ENCODE measurements at places on chromosomes 5 and 9.

- DNase-seq = no peak
These were observed 20.6 kb upstream of the CMBL start for GRCh38 chr5:10328323-10328722.

DNA sequence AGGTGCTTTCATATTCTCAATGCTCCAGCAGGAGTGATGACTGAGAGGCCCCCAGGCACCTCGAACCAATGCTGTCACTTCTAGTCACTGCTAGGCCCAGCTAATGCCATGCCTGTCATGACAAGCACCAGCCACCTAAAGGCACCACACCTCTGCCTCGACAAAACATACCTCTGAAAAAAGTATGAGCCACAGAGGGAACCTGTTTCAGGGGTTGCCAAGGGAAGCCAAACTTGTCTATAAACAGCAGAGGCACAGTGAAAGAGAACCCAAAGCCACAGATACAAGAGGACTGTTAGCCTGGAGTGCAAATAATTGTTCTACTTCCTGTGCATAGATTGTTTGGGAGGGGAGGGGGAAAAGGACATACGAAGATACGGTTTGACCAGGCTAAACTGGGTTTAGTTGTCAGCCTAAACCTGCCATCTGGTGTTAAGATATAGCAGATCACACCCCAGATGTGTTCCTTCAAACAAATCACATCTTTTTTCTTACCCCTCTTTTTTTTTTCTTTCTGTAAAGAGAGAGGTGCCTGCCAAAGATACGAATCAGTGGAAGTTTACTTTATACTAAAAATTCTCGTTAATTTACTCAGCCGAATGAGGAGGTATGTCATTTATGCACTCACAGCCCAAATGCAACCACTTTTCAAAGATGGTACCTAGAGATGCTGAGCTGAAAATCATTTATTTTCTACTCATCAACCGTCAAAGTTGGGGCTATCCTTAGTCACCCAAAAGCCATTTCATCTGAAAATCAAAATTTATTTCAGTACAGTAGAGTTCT lies 45.7 kb downstream of the BNC2 start:
- DNase-seq = no peak

- no peak for DNase-seq
These were observed 60.2 kb downstream of the NEURL1B start for GRCh38 chr5:172701291-172701656.

DNA sequence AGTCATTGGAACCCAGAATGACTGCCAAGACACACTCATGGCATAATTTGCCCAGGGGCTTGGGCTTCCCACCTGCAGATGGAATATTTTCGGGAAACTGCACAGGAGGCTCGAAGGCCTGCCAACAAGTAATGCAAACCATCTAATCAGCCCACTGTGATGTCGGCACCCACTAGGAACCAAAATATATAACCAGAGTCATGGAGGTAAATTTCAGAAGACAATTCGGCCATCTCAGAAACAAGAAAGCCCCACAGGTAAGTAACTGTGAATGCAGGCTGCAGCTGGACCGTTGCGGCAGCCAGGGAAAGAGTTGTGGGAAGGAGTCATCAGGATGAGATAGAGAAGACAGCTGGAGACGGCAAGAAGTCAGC lies 264.4 kb downstream of the SYK start:
- no peak for DNase-seq

DNA sequence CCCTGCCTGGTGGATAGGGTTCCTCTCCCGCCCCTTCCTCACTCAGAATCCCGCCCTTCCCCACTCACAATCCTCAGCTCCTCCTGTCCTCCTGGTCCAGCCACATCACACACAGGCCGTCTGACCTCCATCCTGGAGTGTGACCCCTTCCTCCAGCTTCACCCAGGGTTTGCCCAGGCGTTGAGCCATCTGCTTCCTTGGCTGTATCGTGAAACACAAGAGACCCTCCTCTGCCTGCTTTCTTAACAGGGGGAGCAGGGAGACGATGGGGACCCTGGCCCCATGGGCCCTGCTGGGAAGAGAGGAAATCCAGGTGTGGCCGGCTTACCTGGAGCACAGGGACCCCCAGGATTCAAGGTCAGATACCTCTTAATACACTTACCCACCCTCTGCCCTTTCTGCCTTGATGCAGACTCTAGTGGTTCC lies 32.3 kb upstream of the ORM1 start:
- DNase-seq = no peak

DNA sequence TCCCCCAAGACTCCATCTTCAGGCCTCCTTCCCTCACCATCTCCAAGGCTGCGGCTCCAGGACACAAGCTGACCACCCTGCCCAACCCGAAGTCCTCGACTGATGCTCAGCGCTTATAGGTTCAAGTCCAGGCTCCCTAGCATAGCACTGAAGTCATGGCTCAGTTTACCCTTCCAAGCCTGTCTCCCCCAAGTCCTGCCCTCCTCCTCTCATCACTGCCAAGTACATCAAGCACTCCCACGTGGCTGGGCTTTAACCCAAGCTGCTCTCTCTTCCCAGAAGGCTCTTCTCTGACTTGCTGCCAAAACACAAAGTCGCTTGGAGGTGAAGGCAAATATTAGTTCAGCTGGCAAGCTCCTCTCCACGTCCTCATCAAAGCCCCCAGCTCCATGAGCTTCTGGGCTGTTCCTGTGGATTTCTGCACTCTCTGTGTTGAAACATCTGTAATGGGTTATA lies 22.1 kb upstream of the MARCHF6 start:
- peak; percentile 36 for DNase-seq

GRCh38 chr5:78879516-78879915 lies 105.6 kb downstream of the ARSB start:
- no peak for DNase-seq

DNA sequence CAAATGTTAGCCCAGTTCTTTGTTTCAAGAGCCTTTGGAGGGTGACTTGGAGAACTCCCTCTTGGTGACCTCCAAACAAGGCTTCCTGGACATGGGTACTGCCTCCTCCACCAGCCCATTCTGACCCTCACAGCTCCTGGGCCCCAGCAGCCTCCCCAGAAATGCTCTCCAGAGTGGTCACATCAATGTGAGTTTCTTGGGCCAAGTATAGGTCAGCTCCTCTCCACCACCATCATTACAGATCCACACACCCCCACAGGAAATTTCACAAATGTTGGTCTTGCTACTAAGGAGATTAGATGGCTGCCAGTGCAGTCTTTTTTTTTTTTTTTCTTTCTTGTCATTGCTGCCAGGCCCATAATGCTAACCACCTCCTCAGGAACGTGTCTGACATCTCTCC lies 410.7 kb downstream of the DTWD2 start:
- no peak for DNase-seq

GRCh38 chr5:122195802-122196394 lies 66.6 kb downstream of the ZNF474 start:
- DNase-seq = peak; percentile 62

GRCh38 chr5:168364151-168364661 lies 72.8 kb downstream of the WWC1 start:
- DNase-seq = no peak

- no peak for DNase-seq
These were observed 5.5 kb downstream of the C9orf85 start for GRCh38 chr9:71916834-71917534.

DNA sequence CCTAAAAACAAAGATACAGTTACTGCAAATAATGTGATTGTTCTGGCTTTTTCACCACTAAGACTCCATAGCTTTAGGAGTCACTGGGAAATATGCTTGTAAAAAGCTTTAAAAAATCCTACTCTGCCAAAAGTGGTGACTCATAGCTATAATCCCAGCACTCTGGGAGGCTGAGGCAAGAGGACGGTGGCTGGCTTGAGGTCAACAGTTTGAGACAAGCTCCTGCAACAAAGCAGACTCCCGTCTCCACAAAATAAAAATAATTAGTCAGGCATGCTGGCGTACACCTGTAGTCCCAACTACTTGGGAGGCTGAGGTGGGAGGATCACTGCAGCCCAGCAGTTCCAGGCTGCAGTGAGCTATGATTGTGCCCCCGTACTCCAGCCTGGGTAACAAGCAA lies 406.4 kb downstream of the HTR1A start:
- no peak for DNase-seq

DNA sequence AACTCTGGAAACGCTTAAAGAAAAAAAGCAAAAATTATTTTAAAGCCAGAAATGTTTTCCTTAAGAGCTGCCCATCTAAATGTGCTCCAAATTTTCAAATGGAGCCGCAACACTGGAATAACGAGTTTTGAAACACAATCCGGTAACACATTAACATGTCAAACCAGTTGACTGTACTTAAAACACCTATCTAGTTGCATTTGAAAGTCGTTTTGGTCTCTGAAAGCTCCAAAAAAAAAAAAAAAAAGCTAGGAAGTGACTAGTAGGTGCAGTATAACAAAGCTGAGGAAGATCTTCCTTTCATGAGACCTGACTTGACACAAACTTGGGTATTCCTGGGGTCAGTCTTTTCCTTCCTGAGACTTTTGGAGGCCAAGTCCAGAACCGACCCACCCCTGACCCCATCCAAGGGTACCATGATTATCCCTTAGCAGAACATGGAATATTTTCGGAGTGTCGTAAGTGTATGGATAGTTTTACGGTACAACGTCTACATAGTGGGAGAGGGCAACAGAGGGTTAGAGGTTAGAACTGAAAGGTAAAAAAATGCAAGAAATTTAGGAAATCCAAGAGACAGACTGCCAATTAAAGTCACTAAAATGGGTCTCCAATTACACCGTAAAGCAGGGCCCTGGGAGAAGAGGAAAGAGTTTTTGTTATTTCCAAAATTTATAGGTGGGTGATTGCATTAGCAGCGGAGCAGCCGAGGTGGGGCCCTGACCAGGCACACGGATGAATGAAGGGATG lies 812 bp downstream of the CETN3 start:
- no peak for DNase-seq

DNA sequence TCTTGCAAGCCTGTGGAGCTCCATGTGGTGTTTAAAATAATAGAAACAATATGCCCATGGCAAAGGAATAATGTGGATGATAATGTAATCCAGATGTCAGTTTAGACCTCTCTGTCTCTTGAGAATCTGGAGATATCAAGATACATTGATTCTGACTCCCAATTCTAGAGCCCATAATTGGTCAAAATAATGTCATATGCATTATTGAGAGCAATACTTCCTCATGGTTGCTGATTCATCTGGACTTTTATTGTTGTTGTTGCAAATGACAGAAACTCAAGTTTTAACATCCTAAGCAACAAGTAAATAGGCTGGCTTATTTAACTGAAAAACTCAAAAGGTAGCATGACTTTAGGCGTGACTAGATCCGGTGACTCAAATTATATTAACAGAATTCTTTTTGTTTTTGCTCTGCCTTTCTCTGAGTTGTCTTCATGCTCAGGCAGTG lies 152.1 kb downstream of the PCSK1 start:
- no peak for DNase-seq

GRCh38 chr9:127555840-127556820 lies 55.9 kb upstream of the STXBP1 start:
- DNase-seq = no peak

GRCh38 chr9:11128156-11128555 lies 515.4 kb upstream of the PTPRD start:
- no peak for DNase-seq

- DNase-seq = peak; percentile 19
These were observed 47.3 kb downstream of the PRLR start for GRCh38 chr5:35182910-35183535.

DNA sequence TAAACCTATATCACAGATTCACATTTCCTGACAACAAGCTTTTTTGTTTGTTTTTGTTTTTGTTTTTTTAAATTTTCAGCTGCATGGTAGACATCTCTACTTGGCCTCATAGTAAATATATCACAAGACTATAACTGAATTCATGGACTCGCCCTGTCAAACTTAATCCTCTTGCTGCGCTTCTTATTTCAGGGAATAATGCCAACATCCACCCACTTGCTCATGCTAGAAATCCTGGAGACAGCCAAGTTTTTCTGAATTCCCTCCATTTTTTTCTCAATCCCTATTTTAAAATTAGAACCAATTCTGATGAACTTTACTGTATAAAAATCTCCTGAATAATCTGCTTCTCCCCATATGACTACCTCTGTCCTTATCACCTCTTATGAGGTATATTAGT lies 283.6 kb upstream of the RPS23 start:
- DNase-seq = no peak

- no peak for DNase-seq
These were observed 44.6 kb upstream of the BASP1 start for GRCh38 chr5:17172791-17173190.

GRCh38 chr5:96425443-96425842 lies 7.6 kb downstream of the PCSK1 start:
- no peak for DNase-seq

- DNase-seq = no peak
These were observed 330.7 kb upstream of the DAB2 start for GRCh38 chr5:39755452-39755851.

DNA sequence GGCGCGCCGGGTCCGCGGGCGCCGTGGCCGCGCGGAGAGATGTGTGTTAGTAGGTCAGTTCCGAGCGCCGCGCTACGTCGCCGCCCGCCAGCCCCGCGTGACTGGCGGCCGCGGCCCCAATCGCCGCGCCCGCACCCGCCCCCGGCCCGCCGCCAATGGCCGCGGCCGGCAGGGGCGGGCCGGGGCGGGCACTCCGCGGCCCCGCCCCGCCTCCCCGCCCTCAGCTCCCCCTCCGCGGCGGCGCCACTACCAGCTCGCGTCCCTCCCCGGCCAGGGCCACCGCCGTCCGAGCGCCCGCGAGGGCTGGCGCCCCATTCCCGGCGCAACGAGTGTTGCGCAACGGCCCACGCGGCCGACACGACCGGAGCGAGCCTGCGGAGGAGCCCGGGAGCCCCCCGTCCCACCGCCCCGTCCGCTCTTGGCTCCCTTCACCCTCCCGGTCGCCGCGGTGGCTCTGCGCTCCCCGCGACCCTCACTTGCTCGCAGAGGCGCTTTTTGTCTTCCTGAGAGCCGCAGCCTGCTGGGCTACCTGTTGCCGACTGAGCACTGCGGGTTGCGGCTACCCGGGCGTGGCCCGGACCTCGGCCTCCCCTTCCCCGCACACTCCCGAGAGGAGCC lies at the start of gene NFIL3:
Gene NFIL3 (minus strand): TSS at position 48 of the 618 bp plus-strand sequence. CDS start 13,098 bp downstream, outside the sequence.
- DNase-seq = peak; percentile 85

DNA sequence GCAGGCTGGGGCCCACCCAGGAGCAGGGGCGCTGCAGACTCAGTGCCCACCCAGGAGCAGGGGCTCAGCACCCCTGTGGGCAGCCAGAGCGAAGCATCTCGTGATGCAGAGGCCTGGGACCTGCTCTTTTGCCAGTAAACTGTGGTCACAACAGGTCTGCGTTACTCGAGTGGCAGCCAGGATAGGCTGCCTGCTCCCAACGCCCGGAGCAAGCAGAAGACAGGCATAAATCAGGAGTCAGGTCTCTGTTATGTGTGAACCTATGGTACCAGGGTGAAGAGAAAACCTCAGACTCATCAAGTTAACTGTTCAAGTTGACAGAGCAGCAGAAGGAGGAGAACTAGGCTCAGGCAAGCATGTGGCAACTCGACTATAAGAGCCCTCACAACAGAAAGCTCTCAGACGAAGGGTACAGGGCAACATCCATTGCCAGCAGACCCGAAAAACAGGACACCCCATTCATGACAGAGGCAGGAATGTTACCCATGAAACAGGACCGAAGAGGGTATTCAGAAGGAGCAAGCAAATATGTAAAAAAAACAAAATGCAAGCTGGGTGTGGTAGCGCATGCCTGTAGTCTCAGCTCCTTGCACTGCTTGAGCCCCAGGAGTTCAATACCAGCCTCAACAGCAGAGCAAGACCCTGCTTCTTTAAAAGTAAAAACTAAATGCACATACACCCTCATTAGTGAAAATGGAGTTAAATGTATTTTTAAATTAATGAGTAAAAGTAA lies 71.7 kb downstream of the GOLPH3 start:
- no peak for DNase-seq

All from globus pallidus (tissue), 1 donor.